ENCODE measurements at places on chromosomes 2 and 18.

DNA sequence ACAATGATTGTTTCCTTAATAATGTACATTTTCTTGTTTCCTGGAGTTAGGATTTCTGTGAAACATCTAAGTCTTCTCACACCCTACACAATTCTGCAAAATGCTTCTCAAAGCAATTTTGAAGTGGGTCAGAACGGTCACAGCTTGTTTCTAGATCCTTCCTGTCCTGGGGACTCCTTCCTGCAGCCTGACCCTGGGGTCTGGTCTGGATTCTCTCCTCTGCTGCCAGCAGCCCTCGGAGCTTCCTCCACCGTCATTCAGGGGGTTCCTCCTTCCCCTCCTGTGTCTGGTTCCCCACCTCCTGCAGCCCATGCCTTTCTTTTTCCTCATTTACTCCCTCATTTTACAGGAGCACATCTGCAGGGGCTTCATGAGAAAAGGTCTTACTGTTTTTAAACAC is 322.1 kb downstream of the AGPS start:
- no peak for DNase-seq

DNA sequence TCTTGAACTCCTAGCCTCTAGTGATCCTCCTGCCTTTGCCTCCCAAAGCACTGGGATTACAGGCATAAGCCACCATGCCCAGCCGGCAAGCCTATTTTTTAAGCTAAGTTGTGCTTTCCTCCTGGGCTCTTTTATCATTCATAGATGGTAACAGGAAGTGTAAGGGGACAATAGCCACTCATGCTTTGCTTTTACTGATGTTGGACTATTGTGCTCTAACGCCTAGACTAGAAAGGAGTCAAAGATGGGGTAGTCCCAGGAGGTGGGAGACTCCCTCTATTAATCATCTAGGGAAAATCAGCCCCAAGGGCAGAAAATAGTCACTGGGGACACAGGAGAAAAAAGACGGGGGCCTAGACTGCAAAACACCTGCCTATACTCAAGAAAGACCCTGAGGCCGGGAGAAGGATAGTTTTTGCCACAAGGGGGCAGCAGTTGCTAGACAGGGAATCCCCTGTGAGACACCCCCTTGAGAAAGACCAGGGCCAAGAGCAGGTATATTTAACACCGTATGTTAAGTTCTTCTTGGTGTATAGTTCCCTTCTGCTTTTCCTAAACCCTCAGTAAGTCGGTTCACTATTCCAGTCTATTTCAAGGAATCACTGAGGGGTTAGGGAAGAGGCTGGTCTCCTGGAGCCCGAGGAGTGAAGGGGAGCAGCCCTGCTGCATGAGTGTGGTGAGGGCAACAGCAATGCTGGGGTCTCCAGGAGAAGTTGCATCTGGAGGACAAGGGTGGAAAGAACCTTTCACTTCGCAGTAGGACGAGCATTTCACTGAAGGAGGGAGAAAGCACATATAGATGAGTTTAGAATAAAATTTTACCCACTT is 2.1 kb upstream of the CXCR1 start:
- DNase-seq = no peak

GRCh38 chr2:10255189-10256030 is 47.3 kb upstream of the HPCAL1 start:
- no peak for DNase-seq

GRCh38 chr2:174617718-174618117 is 20.1 kb upstream of the WIPF1 start:
- no peak for DNase-seq

GRCh38 chr2:44980751-44981713 is 28.2 kb downstream of the SIX2 start:
- no peak for DNase-seq

DNA sequence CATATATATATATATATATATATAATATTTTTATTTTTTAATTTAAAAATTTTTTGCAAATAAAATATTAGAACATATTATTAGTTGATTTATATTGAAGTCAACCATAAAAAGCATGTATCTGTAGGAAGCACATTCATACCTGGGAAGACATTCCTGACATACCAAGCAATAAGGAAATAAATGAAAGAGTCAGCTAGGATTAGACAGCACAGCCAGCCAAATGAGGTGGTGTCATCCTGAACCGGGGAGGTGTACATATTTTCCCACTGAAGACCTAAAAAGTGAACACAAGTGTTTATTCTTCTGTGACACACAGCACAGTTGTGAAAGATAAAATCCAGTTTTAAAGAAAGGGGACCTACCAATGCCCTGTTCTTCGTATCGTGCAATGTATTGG is 149.2 kb downstream of the ABCA12 start:
- no peak for DNase-seq

DNA sequence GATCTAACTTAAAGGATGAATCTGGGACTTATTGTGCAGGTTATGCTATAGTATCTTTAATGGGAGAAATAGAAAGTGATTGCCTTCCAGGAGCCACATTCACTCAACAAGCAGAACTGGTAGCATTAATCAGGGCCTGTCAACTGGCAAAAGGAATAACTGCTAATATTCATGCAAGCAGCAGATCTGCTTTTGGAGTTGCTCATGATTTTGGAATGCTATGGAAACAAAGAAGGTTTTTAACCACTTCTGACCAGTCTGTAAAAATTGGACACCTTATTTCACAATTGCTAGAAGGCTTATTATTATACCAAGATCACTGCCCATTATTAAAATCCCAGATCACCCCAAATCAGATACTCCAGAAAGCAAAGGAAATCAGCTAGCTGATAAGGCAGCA is 200.4 kb downstream of the MREG start:
- no peak for DNase-seq

DNA sequence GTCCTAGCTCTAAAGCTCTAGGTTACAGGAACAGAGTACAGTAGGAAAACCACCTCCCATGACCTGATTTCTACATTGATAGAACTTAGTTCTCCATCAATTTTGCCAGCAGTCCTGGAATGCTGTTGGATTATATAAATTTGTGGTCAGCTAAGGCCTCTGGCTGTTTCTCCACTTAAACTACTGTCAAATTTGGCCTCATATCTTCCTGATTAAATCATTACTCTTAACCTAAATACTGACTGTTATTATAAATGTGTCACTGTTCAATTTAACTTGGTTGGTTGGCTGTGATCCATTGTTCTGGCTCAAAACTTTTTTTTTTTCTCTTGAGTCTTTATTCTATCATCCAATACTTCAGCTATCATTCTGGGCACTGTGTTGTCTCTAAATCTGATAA is 71.2 kb downstream of the TGFA start:
- DNase-seq = no peak

- no peak for DNase-seq
Measured at GRCh38 chr18:73852789-73853549, 294.7 kb downstream of the FBXO15 start.

DNA sequence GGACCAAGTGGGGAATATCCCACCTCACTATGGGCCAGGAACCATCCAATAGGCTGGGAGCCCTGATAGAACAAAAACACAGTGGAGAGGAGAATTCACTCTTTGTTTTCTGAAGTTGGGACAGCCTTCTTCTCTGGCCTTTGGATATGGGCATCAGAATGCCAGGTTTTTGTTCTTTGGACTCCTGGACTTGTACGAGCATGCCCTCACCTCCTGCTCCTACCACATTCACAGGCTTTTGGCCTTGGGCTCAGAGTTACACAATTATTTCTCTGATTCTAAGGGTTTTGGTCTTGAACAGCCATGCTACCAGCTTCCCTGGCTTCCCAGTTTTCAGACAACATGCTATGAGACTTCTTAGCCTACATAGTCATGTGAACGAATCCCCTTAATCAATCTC is 732.9 kb upstream of the VRK2 start:
- DNase-seq = no peak

GRCh38 chr2:24073816-24074215 is 2.3 kb downstream of the SF3B6 start:
- no peak for DNase-seq
